ENCODE measurements at places on chromosomes 16 and 17.

GRCh38 chr17:33202021-33202420, 91.1 kb downstream of the ASIC2 start:
- DNase-seq, result no peak

DNA sequence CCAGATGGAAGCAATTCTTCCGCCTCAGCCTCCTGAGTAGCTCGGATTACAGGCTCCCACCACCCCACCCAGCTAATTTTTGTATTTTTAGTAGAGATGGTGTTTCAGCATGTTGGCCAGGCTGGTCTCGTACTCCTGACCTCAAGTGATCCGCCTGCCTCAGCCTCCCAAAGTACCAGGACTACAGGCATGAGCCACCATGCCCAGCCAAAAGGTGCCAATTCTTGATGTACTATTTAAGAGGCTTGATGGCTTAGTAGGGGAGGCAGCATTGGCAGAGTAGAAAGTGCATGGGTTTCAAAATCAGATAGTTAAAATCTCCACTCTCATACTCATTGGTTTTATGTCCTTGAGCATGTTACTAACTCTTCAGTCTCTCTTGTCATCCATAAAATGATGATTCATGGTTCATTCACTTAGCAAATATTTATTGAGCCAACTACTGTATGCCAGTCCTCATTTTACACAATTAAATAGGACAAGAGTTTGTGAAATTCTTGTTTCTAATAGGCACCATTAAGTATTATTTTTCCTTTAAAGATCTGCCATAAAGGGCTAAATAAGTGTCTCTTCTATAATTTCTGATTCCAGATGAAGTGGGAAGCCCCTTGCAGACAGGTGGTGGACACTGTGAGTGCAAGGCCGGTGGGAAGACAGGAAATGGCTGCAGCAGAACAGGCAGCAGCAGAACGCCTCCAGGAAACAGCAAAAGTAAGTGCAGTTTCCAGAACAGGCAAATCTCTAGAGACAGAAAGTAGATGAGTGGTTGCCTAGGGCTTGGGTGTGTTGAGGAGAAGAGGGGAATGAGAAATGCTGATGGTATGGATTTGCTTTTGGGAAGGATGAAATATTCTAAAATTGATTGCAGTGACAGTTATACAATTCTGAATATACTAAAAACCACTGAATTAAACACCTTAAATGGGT, 8.2 kb upstream of the RPL27 start:
- DNase-seq, result no peak

GRCh38 chr16:79605999-79606398, 5.5 kb upstream of the MAF start:
- no peak for DNase-seq

GRCh38 chr16:90019543-90020259, 445 bp upstream of the DBNDD1 start:
- DNase-seq, result no peak

DNA sequence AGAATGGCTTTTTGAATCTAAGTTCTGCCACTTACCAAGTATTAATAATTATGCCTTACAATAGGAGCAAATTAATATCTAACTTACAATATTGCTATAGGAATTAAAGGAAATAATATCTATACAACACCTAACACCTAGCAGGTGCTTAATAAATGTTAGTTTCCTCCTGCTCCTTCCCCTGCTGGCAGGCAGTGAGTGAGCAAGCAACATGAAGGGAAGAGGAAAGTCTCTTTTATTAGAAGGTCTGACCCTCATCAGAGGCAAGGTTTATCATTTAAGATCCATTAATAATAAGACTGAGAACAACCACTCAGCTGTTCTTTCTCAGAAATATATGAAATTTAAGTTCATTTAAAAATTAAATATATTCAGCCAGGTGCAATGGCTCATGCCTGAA, 6.7 kb upstream of the DYNC1LI2 start:
- DNase-seq, result no peak

DNA sequence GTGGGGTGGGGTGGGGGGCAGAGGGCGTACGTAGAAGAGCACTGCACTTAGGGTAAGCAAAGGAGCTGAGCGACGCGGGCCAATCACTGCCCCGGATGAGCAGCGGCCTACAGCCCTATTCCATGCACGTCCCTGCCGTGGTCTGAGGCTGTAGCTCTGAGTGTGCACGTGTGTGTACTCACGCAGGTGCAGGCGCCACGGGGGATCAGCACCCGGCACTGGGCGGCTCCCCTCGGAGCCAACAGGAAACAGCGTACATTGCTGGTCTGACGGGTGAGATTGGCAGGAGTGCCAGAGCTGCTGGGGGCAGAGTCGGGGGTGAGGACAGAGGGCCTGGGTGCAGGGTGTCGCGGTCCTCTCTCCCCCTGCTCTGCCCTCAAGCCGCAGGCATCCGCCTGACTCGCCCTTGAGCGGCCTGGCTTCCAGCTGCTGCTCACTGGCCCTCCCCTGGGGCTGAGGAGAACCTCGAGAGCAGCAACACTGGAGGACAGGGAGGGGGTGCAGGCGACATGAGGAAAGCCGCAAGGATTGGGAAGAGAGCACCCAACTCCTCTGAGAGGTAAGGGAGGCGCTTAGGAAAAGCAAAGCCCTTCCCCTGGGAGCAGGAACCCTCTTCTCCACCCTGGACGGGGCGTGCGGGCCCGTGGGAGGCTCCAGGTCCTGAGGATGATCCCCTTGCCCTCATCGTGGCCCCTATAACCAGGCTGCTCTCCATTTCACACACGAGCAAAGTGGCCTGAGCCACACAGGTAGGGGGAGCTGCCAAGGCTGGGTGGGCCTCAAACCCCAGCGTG, 57.8 kb downstream of the ENGASE start:
- DNase-seq, result no peak

DNA sequence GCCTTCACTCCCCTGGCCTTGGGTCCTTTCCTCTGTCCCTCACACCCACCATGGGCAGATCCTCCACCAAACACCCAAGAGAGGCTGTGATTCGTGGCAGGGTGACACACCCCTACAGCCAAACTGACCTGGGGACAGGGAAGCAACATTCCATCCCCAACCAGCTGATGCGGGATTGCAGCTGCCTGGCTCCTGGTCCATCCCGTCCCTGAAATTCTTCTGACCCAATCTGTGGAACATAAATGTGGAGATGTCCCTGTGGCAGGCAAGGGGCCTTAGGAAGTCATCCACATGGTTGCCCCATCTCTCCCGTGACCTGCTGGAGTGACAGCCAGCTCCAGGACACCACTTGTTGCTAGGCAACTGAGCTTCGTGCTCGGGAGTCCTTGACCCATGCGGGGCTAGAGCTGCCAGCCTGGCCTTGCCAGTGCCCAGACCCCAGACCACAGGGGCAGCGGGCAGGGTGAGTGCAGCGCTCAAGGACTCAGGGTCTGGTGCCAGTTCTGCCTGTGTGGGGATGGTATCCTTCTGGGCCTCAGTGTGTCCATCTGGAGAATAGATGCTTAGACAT, 34.0 kb upstream of the CPNE2 start:
- DNase-seq, result no peak

DNA sequence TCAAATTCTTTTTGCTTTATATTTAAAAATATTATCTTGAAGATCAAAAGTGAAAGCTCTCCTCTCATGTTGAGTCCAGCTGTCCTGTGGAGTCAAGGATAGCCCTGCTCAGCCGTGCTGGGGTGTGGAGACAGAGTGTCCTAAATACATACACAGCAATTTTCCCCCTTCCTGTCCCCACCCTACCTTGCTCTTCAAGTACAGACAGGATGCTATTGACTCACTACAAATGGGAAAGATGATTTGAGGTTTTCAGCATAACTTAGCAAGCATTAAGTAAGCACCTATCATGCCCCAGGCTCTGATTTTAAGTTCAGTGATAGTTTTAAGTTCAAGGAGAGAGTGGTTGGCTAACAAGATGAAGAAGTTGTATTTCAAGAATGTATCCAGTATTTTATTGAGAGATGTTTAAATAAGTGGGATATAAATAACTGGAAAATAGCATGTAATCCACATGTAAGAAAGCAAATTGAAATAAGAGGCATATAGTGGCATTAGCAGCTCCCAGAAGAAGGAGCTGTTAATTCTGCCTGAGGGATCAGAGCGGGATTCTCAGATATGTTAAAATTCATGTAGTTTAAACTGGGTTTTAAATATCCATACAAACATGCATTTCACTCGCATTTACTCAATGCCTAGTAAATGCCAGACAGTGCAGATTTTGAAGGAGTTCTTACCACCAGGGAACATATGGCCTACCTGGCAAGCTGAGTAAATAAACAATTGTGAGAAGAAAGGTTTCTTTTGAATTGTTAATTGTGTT, 183.5 kb upstream of the ANKFN1 start:
- no peak for DNase-seq

GRCh38 chr17:81511804-81512561, 616 bp downstream of the ACTG1 start:
- DNase-seq, result no peak

DNA sequence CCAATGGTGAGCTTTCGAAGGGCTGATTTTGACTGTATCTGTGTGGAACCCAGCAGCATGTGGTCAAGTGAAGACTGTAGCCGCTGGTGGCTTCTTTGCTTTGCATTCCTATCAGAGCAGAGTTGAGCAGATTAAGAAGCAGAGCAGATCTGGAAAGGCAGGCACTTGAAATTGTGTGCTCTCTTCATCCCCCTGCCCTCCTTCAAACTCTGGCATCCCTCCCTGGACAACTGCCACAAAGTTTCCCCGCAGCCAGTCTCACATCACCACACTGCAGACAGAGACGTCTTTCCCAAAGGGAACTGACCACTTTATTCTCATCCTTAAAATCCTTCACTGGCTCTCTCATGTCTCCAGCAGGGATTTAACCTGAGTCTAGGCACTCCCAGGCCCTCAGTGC, 237.1 kb upstream of the DYNLRB2 start:
- no peak for DNase-seq

GRCh38 chr17:50550661-50551432, 3.9 kb downstream of the SPATA20 start:
- peak; percentile 29 for DNase-seq

DNA sequence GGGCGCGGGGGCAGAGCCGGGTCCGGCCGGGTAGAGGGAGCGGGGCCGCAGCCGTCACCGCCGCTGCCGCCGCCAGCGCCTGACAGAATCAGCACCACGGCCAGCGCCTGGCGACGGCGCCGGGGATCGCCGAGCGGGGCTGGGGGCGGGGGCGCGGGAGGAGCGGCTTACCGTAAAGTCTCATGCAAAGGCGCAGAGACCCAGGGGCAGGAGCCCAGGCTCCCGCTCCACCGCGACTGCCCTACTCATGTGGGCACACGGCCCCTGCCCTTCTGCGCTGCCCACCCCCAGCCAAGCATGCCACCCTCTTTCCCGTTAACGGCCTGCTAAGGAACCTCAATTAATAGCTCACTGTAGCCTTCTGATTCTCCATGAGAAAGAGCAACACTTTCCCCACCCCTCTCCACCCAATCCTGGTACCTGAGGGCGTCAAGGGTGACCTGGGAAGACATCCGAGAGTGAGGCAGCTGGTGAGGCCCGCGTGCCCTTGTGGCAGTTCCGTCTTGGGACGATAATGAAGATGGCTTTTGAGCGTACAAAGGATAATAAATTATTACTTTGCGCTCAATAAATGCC, at the start of gene SEZ6:
TSS of gene SEZ6 (minus strand) at position 98 of the 576 bp plus-strand sequence. CDS start 164 bp downstream, outside the sequence.
- DNase-seq, result no peak

All from epithelial cell of proximal tubule (primary cell).